ENCODE measurements at places on chromosomes 7 and 10.
A peak's percentile ranks its signal among the peaks of the same experiment; 100 is the strongest.

- DNase-seq = peak; percentile 23
Measured at GRCh38 chr10:12710594-12711349, 290.7 kb downstream of the CCDC3 start.

DNA sequence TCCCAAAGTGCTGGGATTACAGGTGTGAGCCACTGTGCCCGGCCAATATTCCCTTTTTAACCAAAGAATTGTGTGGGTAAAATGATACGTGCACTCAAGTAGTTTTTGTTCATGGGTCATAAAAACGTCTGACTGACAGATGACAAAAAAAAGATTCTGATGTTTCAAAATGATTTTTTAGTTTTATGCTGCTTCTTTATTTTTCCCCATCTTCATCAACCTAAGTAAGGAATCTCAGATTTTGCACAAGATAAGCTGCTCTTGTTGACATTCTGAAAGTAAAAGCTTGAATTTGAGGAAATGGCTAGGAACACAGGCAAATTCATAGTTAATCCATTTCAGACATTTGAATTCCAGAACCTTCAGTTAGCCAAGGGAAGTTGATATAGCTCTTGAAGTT, 526.1 kb upstream of the NRP1 start:
- DNase-seq = no peak

- no peak for DNase-seq
Measured at GRCh38 chr7:37833107-37833817, 15.1 kb upstream of the NME8 start.

DNA sequence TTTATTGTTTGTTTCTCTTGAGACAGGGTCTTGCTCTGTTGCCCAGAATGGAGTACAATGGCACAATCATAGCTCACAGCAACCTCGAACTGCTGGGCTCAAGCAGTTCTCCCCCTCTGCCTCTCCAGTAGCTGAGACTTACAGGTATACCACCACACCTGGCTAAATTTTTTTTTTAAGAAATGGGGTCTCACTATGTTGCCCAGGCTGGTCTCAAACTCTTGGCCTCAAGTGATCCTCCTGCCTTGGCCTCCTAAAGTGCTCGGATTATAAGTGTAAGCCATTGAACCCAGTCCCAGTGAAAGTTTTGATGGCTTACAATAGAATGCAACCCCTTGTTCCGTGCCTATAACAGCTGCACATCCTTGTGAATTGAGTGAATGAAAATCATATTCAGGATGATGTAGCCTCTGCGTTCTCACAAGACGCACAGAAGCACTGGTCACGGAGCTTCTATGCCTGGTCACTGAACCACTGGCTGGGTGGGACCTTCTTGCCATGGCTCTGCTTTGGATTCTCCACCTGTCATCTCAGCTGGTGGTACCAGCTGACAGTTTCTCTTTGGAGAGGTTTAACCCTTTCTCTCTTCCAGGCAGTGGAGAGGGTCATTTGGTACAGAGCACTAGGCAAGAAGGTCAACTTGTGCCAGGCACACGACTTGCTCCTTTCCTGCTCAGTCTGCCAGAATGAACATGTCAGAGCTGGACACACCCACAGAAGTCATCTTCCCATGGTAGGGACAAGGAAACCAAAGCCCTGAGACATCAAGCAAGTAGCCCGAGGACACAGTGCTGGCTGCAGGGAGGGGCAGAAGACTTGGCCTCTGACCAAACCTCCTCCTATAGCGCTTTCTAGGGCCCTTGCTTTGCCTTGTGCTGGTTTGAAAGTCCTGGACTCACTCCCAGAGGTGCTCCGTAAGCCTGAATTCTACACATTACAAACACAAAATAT, 89.6 kb downstream of the ATXN7L1 start:
- DNase-seq = no peak

DNA sequence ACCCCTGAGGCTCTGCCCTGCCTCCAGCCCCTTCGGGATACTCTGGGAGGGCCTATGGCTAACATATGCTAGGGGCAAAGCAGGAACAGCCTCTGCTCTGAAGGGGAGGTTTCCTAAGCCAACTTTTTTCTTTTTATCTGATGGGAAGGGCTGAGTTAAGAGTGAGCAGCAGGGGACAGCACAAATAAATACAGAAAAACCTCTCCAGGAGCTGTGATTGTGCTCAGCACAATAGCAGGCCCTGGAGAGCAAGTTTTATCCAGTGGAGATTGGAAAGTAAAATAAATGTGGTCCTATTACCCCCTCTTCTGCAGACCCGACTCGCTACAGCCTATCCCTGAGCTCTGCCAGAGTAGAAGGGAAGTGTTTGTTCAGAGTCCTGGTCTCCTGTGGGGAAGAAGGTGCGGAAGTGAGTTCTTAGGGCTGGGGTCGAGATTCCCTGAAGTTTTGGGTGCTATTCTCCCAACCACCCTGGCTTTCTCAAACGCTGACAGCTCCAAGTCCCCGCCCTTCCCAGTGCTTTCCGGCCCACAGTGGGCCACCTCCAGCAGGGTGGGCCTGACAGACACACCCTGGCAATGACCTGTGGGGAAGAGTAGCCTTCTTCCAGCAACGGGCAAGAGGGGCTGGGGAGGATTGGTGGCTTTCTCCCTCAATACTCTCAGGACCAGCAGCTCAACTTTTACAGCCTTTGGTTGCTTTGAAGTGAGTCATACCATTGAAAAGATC, 23.0 kb upstream of the AFAP1L2 start:
- no peak for DNase-seq

GRCh38 chr7:51261117-51261835, 55.3 kb downstream of the COBL start:
- no peak for DNase-seq

GRCh38 chr10:11177381-11177780, 159.7 kb downstream of the CELF2 start:
- no peak for DNase-seq

GRCh38 chr10:21733710-21734109, 199.7 kb downstream of the MLLT10 start:
- no peak for DNase-seq

DNA sequence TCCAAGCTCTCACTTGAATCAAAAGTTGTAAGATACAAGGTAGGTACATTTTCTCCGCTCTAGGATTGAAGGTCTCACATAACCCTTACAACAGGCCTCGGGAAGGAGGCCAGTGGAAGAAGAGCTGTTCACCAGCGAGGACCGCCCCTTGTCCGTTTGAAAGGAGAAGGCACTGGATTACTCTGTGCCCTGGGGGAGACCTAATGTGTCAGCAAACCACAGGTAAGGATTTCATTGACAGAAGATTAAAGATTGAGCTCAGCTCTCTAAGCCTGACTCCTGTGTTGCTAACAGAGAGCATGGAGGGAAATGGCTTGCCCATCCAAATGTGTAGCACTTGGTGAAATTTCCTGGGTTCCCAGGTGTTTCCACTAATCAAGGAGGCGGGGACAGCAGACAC, 81.2 kb downstream of the SLC16A9 start:
- no peak for DNase-seq

GRCh38 chr7:156673454-156673853, 32.9 kb downstream of the RNF32 start:
- no peak for DNase-seq

All from activated CD8-positive, alpha-beta memory T cell treated with anti-CD3 and anti-CD28 coated beads for 1 hour (primary cell).